ENCODE measurements at places on chromosomes 4 and X.

- DNase-seq: no peak
Observed at GRCh38 chr4:55416176-55416575, 20.4 kb downstream of the TMEM165 start.

DNA sequence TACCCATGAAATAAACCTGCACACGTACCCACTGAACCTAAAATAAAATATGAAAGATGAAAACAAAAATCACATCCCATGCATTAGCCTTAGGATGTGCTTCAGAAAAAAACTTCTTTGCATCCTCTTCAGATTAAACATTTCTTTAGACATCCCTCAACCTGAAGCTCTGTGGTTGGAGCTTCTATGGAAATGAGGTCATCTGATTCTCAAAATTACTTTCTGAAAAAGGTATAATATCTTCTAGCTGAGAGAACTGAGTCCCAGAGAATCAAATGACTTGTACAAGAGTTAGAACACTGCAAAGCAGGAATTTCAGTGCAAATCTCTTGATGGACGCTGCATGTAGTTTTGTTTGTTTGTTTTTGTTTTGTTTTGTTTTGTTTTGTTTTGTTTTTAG lies 19.1 kb upstream of the ANTXR2 start:
- no peak for DNase-seq

DNA sequence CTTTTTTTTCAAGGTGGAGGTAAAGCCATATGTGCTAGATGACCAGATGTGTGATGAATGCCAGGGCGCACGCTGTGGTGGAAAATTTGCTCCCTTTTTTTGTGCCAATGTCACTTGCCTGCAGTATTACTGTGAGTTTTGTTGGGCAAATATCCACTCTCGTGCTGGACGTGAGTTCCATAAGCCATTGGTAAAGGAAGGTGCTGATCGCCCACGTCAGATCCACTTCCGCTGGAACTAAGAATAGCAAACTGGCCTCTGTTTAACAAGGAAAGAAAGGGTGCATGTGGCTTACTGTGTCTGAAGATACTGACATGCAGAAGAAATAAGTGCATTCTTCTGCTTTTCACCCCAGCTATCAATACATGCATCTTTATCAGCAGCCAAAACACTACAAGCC lies 63.9 kb downstream of the CPEB2 start:
- DNase-seq: no peak

DNA sequence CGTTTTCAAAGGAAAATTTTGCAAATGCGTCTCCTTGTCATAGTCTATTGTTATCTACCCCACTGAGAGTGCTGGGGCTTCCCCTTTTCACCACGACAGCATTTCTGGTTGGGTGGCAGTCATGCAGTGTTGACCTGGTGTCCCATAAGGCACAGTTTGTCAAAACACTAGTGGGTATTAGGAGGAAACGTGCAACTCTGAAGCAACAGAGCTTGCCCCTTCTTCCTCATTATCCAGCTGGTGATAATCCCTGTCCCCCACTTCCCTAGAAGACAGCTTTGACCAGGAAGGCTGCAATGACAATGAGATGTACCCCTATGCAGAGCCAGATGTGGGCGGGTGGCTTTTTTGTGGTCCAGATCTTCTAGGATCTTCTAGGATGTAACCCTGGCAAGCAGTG lies 1.8 kb downstream of the TBC1D1 start:
- DNase-seq: no peak

DNA sequence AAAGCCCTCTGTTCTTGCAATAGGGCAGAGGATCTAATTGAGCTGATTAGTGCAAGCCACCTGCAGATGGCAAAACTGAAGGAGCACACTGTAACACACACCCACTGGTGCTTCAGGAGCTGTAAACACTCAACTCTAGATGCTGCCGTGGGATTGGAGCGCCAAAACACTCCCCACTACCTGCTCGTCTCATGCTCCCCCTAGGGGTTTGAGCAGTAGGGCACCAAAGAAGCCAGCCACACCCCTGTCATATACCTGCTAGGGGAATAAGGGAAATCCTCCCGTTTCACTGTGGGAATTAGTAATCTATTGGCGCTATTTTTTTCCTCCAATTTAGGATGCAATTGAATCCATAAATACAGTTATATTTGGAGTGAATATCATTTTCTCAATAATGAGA lies 360.2 kb downstream of the GLUD2 start:
- DNase-seq: no peak

DNA sequence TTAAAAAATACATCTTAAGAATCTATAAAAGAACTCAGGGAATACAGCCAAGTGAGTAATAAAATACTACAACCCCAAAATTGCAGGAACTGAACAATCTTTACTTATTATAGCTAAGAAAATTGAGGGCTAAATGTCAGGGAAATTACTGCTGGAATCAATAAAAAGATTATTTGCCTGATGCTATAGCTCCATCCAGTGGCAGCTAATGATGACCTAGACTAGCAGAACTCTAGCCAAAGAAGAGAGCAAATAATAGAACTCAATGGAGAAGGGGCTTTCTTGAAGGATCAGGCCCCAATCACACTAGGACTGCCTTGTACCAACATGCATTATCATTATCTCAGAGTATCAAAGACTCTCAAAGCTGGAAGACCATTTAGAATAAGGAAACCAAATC lies 85.0 kb upstream of the FAM241A start:
- no peak for DNase-seq

DNA sequence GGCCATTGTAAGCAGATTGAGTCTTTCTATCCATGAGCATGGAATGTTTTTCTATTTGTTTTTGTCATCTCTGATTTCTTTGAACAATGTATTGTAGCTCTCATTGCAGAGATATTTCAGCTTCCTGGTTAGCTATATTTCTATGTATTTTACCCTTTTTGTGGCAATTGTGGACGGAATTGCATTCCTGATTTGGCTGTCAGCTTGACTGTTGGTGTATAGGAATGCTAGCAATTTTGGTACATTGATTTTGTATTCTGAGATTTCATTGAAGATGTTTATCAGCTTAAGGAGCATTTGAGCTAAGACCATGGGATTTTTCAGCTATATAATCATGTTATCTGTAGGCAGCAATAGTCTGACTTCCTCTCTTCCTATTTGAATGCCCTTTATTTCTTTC lies 154.6 kb downstream of the GUCY2F start:
- DNase-seq: no peak

GRCh38 chr4:145936142-145936996 lies 2.3 kb downstream of the ZNF827 start:
- no peak for DNase-seq

DNA sequence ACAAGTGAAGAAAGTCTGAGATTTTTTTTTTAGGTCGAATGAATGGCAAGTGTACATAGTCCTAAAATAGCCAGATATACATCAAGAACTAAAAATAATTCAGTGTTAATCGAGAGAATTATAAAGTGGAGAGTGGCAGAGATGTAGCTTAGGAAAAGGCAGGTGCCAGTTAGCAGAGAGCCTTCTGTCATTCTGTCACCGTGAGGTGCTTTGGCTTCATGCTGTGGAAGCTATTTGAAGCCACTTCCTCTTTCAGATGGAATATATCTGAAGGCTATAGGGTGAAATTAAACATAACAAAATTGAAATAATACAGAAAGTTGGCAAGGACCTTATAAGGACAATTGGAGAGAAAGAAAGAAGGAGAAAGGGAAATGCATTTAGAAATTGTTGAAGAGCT lies 756.3 kb downstream of the CCSER1 start:
- no peak for DNase-seq

- no peak for DNase-seq
Observed at GRCh38 chrX:77597090-77597489, 149.9 kb downstream of the FGF16 start.

GRCh38 chr4:93532234-93532633 lies 296.3 kb upstream of the ATOH1 start:
- DNase-seq: no peak

DNA sequence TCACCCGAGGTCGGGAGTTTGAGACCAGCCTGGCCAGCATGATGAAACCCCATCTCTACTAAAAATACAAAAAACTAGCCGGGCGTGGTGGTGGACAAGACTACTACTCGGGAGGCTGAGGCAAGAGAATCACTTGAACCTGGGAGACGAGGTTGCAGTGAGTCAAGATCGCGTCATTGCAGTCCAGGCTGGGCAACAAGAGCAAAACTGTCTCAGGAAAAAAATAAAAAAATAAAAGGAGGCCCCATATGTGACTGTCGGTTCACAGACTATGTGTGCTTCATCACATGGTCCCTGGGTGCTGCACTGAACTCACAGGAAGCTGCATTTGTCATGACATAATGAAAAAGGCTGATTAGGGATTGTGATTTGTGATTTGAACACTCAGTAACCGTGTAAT lies 6.4 kb downstream of the TRIML1 start:
- no peak for DNase-seq

GRCh38 chr4:123884922-123885321 lies 488.3 kb downstream of the SPRY1 start:
- no peak for DNase-seq

Measured in cortex of kidney (tissue), 1 donor.